ENCODE measurements at places on chromosomes 12 and 14.

GRCh38 chr12:125295550-125295949 is 230.3 kb downstream of the AACS start:
- DNase-seq: no peak

GRCh38 chr12:101117842-101118241 is 92.2 kb downstream of the SLC5A8 start:
- no peak for DNase-seq

- no peak for DNase-seq
Observed at GRCh38 chr14:74503291-74503937, 9.8 kb downstream of the ISCA2 start.

- no peak for DNase-seq
Observed at GRCh38 chr14:98144964-98145363, 1127.0 kb downstream of the BCL11B start.

DNA sequence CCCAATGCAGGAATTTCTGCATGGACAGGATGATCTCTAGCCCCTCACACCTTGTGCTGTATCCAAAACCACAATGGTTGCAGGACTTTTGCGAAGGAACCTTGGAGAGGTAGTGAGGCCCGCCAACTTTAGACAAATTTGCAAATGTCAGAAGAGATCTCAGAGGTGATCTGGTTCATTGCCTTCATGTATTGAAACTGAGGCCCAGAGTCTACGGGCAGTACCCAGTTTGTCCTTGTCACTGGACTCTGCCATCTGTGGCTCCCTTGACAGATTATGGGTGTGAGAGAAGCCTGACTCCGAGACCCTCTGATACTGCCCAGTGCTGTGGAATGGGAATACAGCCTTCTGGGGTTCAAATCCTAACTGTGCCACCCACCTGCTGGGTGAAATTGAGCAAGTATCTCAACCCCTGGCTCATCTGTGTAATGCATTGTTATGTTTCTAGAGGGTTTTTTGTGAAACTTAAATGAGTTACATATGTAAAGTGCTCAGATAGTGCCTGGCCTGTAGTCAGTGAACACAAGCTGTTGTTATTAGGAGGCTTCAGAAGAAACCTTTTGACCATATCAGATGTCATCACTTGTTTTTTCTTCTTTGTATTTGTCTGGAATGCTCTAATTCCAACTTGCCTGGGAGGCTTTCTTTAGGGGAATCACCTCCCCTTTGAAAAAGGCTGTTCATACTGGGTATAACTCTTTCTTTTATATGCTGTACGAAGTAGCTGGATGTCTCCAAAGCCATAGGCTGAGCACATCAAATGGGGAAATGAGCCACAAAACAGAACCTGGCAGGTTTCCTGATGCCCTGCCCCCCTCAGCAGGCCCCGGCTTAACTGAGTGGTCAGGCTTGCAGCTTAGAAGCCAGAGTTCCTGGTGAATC is 71.4 kb upstream of the SRSF5 start:
- no peak for DNase-seq

DNA sequence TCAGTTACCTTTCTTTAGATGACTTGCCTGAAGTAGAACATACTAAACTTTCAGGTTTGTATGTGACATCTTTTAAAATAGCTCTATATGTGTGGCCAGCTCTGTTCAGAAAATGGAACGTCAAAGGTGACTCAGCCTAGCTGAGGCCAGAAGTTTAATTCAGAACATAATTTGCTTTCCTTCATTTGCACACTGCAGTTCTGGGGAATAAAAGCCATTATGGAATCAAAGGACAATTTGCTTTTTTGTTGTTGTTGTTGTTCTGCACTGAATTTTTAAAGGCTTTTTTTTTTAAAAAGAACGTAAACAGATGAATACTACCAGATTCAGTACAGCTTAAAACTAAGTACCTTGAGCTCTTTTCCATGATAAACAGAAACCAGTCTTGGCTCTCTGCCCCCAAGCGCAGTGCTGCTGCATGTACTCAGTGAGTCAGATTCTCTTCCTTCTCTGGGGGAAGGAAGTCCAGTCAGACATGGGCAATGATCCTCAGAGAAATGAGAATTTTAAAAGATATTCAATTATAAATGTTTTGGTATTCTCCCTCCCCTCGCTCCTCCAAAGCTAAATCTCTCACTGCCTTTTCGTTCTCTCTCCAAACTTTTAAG is 644.2 kb downstream of the NOVA1 start:
- no peak for DNase-seq

GRCh38 chr12:51986834-51987233 is 19.9 kb upstream of the TAMALIN start:
- no peak for DNase-seq

- no peak for DNase-seq
Observed at GRCh38 chr12:31259136-31259886, 66.6 kb downstream of the SINHCAF start.

GRCh38 chr12:30630979-30631285 is 64.7 kb downstream of the IPO8 start:
- no peak for DNase-seq

DNA sequence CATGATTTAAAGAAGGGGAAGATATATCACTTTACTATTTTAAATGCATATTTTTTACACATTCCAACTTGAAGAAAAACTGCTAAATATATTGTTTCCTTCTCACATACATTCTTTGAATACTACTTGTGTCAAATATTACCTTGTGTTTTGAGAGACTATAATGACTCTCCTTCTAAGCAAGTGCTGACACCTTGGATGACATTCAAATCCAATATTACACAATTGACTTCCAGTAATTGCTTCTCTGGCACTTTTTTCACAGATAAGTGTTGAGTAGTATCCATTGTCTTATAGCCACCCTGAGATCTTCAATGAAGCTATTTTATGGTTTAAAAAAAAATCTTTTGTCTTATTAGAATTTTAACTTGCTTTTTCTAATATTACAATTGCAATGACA is 61.2 kb upstream of the ST8SIA1 start:
- no peak for DNase-seq

- no peak for DNase-seq
Observed at GRCh38 chr12:52805000-52805399, 8.9 kb downstream of the KRT4 start.

DNA sequence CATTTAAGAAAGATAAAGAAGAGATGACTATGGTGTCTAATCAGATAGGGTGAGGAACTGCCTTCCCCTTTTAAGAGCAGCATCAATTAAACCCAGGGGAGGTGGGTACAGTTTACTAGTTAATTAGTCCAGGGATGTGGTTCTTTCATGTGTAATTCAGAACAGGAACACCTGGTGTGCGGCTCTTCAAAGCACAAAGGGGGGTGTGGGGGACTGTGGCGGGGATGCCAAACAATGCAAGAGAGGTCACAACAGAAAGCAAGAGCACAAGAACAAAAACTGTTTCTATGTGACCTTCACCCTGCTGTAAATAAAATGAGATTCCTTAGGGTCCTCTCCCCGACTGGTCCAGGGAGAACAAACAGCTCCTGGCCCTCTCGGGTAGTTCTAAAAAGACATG is 183.9 kb upstream of the SOX5 start:
- DNase-seq: no peak

DNA sequence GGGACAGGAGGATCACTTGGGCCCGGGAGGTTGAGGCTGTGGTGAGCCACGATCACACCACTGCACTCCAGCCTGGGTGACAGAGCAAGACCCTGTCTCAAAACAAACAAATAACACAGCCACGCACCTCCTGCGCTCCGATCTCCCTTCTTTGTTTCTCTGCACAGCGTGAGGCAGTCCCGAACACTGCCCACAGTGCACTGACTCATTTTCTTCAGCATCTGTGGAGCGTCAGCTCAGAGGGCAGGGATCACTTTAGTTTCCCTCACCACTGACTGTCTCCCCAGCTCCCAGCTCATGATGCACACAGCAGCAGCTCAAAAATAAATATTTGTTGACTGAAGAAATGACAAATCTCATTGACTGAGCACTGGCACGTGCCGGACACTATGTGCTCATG is 883 bp upstream of the MYL2 start:
- no peak for DNase-seq

All from D341Med (cell line).